ENCODE measurements at places on chromosomes 11 and 22. TPM values are rescaled to one million over a fixed set of nuclear protein-coding genes. Genes with fewer than 3 reads are reported as not detected.
A peak's percentile ranks its signal among the peaks of the same experiment; 100 is the strongest.

DNA sequence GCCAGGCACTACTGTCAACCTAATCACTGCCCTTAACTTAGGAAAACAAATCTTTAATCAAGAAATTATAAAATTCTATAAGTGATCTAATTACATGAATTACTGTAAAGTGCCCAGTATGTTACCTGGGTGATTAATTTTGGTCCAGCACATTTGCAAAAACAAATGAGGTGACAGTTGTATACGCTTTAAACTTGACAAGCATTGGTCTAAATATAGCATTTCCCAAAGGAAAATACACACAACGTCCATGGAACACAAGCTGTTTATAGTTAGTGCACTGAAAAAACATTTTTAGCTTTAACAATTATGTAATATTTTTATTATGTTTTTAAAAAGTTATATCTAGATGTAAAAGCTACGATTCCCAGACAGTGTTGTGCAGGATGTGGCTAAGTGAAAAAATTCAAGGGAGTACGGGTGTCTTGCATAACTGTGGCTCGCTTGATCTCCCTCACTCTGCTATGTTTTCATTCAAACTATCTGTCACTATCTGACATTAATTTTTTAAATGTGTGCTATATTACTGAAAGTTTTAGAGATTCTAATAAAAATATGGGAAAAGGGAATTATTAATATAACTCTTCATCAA lies 38.8 kb downstream of the PGR start:
- H3K4me1 ChIP-seq, result no peaks in the 10 kb centered on the region
- H3K27me3 ChIP-seq, result no peaks in the 10 kb centered on the region
- no peak for DNase-seq
- no peak overlapping the region for H3K27ac ChIP-seq
- no peak overlapping the region for H3K4me3 ChIP-seq

ZBTB16 gene
- 12.4 TPM for total RNA-seq

DNA sequence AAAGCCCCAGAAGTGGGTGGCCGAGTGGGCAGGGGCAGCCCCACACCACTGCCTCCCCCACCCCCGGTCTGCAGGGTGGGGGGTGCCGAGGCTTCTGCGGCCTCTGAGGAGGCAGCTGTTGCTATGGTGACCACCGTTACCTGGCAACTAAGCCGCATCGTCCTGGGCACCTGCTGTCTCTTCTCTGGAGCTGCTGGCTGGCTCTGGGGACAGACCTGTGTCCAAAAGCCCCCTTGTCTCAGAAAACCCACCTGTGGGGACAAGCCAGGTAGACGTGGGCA lies 79.9 kb upstream of the PRR5 start:
- H3K36me3 ChIP-seq, result no peaks in the 10 kb centered on the region
- no peak for DNase-seq
- H3K4me3 ChIP-seq, result no peak overlapping the region
- peaks cover 32% of the 10 kb centered on the region for H3K4me1 ChIP-seq
- no peaks in the 10 kb centered on the region for H3K27me3 ChIP-seq

DNA sequence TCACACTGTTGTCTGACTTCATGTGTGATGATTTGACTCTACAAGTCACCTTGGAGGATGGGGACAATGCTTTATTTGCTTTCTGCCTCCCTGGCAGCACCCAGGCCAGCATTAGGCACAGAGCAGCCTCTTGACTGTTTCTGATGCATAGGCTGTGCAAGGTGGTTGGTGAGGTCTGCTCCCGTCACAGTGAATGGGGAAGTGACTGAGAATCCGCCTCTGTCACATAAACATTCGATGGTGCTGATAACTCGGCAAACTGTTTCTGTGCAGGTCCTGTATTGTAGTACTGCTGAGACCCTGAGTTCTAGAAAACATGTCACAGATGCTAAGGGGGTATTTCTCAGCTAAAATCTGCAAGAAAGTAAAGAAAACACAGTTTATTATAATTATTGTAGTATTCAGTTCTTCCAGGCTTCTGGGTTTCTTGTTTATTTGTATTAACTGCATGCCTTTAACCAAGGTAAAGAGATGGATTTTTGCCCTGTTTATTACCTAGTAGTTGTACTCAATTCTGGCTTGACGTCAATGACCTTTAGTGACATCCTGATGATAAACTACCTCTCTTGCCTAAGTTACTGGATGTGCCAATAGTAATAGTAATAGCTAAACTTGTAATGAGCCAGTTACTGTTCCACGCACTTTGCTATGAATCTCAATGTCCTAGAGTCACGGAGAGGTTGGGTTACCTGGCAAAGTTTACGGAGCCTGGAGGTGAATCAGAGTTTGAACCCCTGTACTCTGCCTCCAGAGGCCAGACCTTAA lies 24.8 kb upstream of the RCN1 start:
- peaks cover 19% of the 10 kb centered on the region for H3K27me3 ChIP-seq
- no peak overlapping the region for H3K27ac ChIP-seq
- H3K4me3 ChIP-seq, result no peak overlapping the region
- H3K4me1 ChIP-seq, result no peaks in the 10 kb centered on the region
- DNase-seq, result no peak

DNA sequence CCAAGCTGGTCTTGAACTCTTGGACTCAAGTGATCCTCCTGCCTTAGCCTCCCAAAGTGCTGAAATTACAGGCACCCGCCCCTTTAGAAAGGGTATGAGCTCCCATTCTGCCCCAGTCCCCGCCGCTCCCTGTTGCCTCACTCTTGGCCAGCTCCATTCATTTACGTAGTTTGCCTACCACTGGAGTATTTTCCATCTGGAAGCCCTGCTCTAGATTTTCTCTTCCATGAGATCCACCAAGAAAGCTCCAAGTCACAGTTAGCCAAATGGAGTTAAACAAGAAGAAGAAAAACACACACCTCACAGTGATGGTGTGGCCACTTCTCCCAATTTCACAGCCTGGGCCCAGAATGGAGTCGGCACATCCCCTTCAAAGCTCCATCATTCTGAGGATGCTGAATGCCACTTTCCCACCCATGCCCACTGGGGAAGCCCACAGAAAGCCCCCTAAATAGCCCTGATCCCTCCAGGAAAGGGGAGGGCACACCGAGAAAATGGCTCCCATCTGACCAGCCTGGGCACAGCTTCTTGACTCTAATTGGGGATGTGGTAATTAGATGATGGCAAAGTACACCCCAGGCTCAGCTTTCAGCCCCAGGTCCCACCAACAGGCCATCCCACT lies 381.2 kb downstream of the MN1 start:
- no peaks in the 10 kb centered on the region for H3K4me1 ChIP-seq
- no peaks in the 10 kb centered on the region for H3K36me3 ChIP-seq
- DNase-seq, result no peak
- H3K27ac ChIP-seq, result no peak overlapping the region

DNA sequence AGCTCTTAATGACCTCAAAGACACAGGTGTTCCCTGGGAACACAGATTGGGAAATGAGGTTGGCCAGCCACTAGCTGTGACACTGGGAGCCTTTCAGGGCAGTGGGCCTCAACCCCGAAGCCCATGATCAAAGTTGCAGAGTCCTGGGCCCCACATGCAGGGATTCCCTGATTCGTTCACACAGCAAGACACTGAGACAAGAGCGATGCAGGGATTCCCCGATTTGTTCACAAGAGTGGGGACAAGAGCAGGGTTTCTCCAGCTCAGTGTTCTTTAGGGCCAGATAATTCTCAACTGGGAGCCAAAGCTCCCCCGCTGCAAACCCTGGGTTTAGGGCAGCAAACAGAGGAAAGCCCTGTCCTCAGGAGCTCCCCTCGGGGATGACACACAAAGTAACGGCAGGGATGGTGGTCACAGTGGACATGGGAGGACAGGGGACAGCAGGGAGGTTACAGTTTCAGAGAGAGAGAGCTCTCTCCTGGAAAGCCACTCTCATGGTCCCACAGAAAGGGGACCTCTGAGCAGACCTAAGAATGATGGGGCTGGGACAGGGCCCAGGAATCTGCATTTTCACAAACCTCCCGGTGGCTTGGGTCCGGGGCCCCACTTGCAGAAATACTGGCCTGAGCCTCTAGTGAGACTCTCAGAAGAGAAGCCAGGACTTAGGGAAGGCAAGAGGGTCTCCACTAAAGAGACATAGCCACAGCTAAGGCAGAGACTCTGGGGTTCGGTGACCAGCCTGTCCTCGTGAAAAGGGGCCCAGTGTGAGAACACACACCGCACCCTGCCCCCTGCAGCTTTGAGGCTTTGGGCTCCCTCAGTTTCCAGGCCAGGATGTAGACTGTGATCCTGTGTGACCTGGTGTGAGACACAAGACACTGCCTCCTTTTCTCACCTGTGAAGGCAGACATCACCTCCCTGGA lies 7.4 kb upstream of the GNAZ start:
- H3K27ac ChIP-seq, result no peak overlapping the region
- H3K4me3 ChIP-seq, result no peak overlapping the region
- no peaks in the 10 kb centered on the region for H3K27me3 ChIP-seq
- no peak for DNase-seq
- no peaks in the 10 kb centered on the region for H3K4me1 ChIP-seq

GRCh38 chr11:19187833-19188258 lies 13.9 kb downstream of the CSRP3 start:
- H3K36me3 ChIP-seq, result no peaks in the 10 kb centered on the region
- no peak for DNase-seq
- no peaks in the 10 kb centered on the region for H3K27me3 ChIP-seq
- H3K27ac ChIP-seq, result no peak overlapping the region
- H3K4me1 ChIP-seq, result no peaks in the 10 kb centered on the region

- H3K4me3 ChIP-seq, result no peak overlapping the region
- peaks cover 11% of the 10 kb centered on the region for H3K4me1 ChIP-seq
Measured at GRCh38 chr11:66050581-66051231, 1.5 kb upstream of the SF3B2 start.

GRAP2 gene
- 157 TPM for total RNA-seq

MRGPRX2 gene
- total RNA-seq, result not detected

DNA sequence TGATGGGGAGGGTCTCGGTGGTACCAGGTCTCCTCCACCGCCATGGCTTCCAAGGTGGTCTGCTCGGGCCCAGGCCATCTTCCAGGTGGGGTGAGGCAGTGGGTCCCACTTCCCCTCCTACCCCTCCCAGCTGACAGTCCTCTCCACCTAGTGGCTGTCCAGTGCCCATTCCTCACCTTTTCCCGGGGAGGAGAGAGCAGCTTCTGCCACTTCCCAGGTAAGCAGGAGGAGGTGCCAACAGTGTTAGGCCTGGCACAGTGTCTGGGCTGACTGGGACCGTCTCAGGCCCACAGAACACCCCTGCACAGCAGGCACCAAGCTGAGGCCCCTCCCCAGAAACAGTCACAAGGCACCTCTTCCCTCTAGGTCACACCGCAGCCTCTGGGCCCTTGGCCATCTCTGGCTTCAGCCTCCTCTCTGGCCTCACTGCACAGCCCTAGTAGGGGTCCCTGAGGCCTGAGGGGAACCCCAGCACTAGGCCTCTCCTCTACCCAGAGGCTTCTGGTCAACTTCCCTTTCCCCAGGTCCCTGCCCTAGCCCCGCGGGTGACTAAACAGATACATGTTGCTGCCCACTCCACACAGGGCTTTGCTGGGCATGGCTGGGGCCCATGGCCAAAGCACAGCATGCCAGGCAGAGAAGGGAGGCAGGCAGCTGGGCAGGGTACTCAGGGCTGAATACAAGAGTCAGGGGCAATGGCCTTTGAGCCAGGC lies 2.3 kb upstream of the ANKRD13D start:
- H3K4me1 ChIP-seq, result peaks cover 17% of the 10 kb centered on the region
- H3K27me3 ChIP-seq, result no peaks in the 10 kb centered on the region
- H3K4me3 ChIP-seq, result peak overlapping the region; percentile 52
- DNase-seq, result no peak
- H3K27ac ChIP-seq, result peak overlapping the region; percentile 96

CELF1 gene
- 124 TPM for total RNA-seq

GRCh38 chr11:54558407-54558806 lies 45.4 kb downstream of the OR4C46 start:
- no peaks in the 10 kb centered on the region for H3K27me3 ChIP-seq
- DNase-seq, result no peak
- no peaks in the 10 kb centered on the region for H3K36me3 ChIP-seq

- peaks cover 7% of the 10 kb centered on the region for H3K4me1 ChIP-seq
- peaks cover 39% of the 10 kb centered on the region for H3K36me3 ChIP-seq
- DNase-seq, result no peak
- no peak overlapping the region for H3K27ac ChIP-seq
Measured at GRCh38 chr22:19848298-19849224, 6.1 kb downstream of the GNB1L start.

DNA sequence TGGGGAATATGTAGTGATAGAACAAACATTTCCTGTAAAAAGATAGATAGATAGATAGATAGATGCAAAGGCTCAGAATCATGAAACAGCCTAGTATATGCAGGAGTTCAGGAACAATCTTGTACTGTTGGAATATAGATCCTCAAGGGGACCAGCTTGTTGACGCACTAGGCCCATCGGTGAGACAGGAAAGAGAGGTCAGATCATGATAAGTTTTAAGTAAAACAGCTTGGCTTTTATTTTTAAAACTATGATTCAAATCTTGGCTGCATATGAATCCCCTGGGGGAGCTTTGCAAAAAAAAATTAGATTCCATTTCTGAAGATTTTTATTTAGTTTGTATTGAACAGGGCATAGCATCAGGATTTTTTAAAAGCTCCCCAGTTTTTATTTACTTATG lies 185.8 kb downstream of the TRPC6 start:
- H3K4me3 ChIP-seq, result no peak overlapping the region
- no peak for DNase-seq
- H3K4me1 ChIP-seq, result no peaks in the 10 kb centered on the region
- H3K36me3 ChIP-seq, result no peaks in the 10 kb centered on the region

- H3K4me3 ChIP-seq, result peak overlapping the region; percentile 7
- H3K36me3 ChIP-seq, result peaks cover under 1% of the 10 kb centered on the region
- peaks cover 59% of the 10 kb centered on the region for H3K4me1 ChIP-seq
- H3K27ac ChIP-seq, result peak overlapping the region; percentile 96
- peak; percentile 28 for DNase-seq
Measured at GRCh38 chr11:116931206-116931953, 94.0 kb upstream of the APOA1 start.

- H3K27ac ChIP-seq, result no peak overlapping the region
- H3K27me3 ChIP-seq, result no peaks in the 10 kb centered on the region
- H3K4me3 ChIP-seq, result no peak overlapping the region
- H3K4me1 ChIP-seq, result no peaks in the 10 kb centered on the region
- no peaks in the 10 kb centered on the region for H3K36me3 ChIP-seq
- no peak for DNase-seq
Measured at GRCh38 chr11:79122759-79123158, 318.1 kb downstream of the TENM4 start.

DNA sequence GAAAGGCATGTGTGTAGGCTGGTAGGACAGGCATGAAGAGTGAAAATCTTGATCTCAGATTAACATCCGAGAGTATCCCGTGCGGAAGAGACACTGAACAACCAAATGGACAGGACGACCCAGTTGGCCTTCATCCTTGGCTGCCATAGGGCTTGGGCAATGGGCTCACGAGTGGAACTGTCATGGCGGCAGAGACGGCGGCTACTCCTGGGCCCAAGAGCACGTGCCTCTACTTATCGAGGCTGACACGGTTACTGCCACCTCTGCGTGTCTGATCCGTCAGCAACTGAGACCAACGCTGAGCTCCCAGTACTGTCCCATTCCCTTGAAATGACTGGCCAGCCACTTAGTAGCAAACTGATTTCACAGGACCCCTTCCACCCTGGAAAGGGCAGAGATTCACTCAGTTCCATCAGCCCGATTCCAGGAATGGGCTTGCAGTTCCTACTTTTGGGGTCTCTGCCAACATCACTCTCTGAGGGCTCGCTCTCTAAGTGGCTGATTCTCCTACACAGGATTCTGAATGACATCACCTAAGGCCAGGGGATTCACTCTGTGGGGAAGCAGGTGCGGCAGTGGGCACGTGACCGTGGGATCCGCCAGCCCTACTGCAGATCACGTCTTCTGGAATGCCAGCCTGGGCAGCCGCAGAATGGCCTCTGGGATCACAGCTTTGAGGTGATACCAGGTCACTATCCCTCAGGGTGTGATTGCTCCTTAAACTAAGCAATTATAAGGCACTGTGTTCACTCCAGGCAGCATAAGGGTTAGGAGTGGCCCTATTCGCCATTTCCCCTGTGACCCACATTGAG lies 97.8 kb downstream of the RPS6KA4 start:
- H3K4me3 ChIP-seq, result no peak overlapping the region
- H3K27ac ChIP-seq, result no peak overlapping the region
- H3K27me3 ChIP-seq, result no peaks in the 10 kb centered on the region
- DNase-seq, result no peak

JHY gene
- total RNA-seq, result 2.8 TPM

GLB1L3 gene
- 2.2 TPM for total RNA-seq
